ENCODE measurements at places on chromosomes 3 and 15.

- no peak for DNase-seq
These were observed 47.1 kb downstream of the SUMF1 start for GRCh38 chr3:4419920-4420319.

DNA sequence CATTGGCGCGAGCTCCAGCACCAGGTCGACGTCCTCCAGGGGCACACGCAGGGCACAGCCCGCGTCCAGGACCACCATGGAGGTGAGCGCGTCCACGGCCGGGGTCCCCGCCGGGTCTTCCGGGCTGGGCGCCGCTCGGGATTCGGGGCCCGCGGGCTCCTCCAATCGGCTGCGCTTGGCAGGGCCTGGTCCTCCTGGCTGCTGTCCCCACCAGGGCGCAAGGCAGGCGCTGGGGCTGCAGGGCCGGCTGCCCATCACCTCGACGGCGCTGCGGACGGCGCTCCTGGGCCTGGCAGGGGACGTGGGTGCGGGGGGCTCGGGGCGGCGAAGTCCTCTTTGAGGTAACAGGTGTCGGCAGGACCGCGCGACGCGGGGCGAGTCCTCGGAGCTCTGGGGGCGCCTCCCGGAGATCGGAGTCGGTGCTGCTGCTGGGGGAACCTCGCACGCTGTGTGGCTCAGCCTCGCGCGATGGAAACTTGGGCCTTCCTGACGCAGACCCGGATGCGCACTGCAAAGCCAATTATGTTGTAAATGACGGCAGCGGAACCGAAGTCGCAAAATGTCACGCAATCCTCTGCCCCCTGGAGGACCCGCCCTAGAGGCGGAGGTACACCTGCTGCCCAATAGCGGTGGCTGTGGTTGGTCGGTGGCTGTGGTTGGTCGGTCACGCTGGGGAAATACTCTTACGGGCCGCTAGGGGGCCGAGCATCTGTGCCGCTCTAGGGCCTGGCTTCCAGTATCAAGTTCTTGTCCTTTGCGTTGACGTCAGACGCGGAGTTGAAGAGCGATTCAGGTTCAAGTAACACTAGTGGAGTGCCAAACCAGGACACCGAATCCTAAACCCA is at the start of gene PRR23C:
Gene PRR23C, minus strand, starts transcription at position 527 of the 845 bp plus-strand sequence. Its CDS starts 272 bp downstream, at position 255.
- DNase-seq, result no peak

- no peak for DNase-seq
These were observed 74.1 kb downstream of the LRTM1 start for GRCh38 chr3:54853573-54854404.

- DNase-seq, result no peak
These were observed 346.9 kb downstream of the NLGN1 start for GRCh38 chr3:173744479-173744878.

DNA sequence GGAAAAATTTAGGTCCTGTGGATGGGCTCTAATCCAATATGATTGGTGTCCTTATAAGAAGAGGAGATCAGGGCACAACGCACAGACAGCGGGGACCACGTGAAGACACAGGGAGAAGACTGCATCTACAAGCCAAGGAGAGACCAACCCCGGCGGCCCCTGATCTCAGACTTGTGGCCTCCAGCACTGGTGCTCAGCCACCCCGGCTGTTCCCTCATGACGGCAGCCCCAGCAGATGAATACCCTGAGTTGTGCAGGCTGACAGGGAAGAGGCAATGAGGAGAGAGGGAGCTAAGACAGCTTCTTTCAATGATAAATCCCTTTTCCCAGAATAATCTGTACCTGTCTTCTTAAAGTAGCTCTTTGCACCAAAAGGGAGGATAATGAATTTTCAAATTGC is 33.3 kb upstream of the CGNL1 start:
- DNase-seq, result no peak

- DNase-seq, result no peak
These were observed 54.6 kb upstream of the VILL start for GRCh38 chr3:37935756-37936666.

- no peak for DNase-seq
These were observed 33.9 kb downstream of the GRK7 start for GRCh38 chr3:141796889-141797781.

DNA sequence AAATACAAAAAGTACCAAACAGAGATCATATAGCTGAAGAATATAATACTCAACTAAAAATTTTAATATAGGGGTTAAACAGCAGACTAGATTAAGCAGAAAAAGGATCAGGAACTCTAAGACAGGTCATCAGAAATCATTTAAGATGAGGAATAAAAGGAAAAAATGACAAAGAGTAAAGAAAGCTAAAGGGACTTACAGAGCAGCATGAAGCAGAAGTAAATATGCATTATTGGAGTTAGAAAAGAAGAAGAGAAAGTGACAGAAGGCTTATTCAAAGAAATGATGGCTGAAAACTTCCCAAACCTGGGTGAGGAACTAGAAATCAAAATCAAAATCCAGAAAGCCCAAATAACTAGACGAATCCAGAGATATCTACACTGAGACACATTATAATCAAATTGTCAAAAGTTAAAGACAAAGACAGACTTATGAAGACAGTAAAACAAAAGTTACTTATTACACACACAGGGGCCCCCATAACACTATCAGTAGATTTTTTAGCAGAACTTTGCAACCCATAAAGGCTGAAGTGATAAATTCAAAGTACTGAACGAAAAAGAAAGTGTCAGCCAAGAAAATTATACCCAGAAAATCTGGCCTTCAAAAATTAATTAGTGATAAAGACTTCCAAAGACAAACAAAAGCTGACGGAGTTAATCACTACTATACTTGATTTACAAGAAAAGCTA is 95.6 kb downstream of the SCAPER start:
- no peak for DNase-seq

GRCh38 chr3:10703875-10704274 is 112.2 kb upstream of the SLC6A11 start:
- no peak for DNase-seq

GRCh38 chr15:52028431-52029093 is 9.5 kb downstream of the MAPK6 start:
- DNase-seq, result no peak

DNA sequence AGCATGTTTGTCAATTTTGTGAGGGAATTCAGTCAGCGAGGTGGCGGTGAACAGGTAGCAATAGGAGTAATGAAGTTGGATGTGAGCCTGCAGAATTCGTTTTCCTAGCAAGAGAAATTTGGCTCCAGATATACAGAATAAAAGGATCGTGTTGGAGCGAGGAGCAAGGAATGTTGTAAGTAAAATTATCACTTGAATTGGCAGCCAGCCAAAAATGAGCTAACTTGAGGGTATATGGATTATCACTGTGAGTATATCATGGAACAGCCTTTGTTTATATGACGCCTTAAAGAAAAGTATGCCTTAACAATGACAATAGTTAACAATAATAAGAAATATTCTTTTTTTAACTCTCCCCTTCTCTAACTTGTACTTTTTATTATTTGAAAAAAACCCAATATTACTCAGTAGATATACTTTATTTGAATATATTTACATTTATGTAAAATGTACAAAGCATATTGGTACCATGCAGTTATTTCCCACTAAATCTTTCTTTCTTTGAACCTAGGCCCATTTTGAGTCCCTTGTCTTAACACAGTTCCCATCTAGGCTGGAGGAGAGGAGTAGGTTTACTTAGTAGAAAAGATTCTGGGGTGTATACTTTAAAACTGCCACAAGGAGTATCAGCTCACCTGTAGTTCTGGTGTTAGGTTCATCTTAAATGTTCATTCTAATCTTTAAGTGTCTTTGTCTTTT is 29.3 kb downstream of the EPHA6 start:
- DNase-seq, result no peak

- no peak for DNase-seq
These were observed 18.1 kb downstream of the FAM81A start for GRCh38 chr15:59456114-59456513.

GRCh38 chr3:4655145-4656045 is 162.2 kb downstream of the ITPR1 start:
- no peak for DNase-seq

DNA sequence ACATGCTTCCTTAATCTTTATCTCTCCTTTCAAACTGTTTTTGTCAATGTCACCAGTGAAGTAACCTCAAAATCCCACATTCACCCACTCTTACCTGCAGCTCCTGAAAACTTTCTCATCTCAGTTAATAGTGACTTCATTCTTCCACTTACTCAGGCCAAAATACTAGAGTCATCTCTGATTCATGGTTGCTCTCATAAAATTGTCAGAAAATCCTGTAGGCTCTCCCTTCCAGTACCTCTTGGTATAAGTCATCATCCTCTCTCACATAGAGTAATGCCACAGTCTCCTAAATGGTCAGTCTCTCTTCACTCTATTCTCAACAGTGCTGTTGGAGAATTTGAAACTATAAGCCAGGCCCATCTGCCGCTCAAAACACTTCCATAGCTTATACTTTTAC is 34.9 kb upstream of the POU1F1 start:
- DNase-seq, result no peak

GRCh38 chr3:129549805-129550204 is 6.8 kb downstream of the H1-8 start:
- DNase-seq, result no peak

- DNase-seq, result no peak
These were observed 6.7 kb downstream of the NBEAL2 start for GRCh38 chr3:46986055-46986730.

DNA sequence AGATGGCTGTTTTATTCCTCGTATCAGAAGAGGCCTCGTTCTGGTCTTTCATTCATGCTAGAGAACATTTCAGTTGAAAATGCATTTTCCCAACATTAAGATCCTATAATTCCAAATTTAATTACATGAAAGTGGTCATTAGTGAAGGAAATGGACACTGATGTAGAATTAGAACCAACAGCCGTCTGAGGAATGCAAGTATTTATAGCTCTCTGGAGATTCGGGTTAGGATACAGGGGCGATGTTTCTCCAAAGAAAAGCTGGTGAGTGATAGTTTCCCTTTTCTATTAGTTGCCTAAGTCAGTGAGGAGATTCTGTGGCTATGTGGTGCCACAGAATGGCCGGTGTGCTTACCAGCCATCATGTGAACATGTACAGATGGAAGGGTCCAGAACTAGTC is 109.0 kb upstream of the IL12A start:
- DNase-seq, result no peak

GRCh38 chr3:161602475-161602874 is 105.9 kb downstream of the OTOL1 start:
- DNase-seq, result no peak

- DNase-seq, result no peak
These were observed 1.9 kb downstream of the RUBCN start for GRCh38 chr3:197734667-197735318.

DNA sequence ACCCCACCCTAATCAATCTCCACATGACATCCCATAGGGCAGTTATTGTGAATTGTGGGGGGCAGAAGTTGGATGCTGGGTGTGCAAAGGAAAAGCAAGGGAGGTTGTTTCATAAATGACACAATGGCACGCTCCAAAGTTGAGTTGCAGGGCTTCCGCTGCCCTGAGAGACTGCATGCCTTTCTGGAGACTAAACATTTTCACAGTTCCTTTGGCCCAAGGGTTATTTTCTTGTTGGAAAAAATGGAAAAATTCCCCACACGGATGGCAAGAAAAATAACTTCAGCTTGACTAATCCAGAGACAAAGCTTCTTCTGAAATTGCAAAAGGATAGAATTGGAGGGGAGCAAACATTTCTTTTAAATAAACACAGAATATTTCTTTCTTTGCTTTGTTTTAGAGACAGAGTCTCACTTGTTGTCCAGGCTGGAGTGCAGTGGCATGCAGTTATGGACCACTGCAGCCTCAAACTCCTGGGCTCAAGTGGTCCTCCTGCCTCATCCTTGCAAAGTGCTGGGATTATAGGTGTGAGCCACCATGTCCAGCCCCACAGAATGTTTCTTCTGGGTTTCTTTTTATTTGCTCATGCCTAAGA is 19.1 kb upstream of the TPM1 start:
- DNase-seq, result no peak

GRCh38 chr3:64894006-64894405 is 206.2 kb upstream of the ADAMTS9 start:
- DNase-seq, result no peak

GRCh38 chr3:185594073-185594472 is 8.0 kb downstream of the SENP2 start:
- no peak for DNase-seq

GRCh38 chr3:161289174-161289573 is 68.1 kb downstream of the NMD3 start:
- no peak for DNase-seq

GRCh38 chr3:67995206-67995605 is 340.8 kb upstream of the SUCLG2 start:
- DNase-seq, result no peak

GRCh38 chr15:83999396-84000135 is 236.0 kb upstream of the GOLGA6L4 start:
- DNase-seq, result no peak

DNA sequence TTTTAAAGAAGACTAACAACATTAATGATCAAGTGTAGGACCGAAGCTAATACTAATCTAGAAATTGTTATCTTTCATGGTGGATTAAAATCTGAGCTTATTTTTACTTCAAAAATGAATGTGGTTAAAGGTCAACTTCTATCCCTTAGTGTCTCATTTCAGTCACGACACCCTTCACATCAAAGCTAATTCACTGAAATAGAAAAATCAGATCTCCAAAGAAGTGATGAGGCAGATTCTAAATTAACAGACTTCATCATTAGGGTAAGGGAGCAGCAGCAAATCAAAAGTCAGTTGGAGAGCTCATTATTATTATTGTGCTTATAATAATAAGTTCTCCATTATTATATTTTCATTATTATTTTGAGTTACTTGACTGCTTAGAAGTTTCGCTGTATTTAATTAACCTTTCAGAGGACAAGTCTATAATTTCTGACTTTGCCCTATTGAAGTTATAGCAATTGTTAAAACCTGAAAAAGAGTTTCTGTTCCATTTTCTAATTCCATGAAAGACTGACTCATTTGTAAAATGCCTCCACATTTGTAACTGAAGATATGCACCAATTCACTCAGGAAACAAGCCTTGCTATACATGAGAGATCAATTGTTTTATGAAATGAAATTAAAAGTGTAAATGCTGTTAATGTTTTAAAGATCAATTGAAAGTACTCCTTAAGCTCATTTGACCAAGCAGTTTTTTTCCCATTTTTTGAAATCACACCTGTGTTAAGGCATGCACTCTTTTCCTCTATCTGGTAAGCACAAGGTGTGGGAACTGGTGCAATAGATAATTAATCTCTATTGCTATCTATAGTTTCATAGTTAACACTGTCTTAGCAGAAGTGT is 23.1 kb upstream of the CMC1 start:
- DNase-seq, result no peak

DNA sequence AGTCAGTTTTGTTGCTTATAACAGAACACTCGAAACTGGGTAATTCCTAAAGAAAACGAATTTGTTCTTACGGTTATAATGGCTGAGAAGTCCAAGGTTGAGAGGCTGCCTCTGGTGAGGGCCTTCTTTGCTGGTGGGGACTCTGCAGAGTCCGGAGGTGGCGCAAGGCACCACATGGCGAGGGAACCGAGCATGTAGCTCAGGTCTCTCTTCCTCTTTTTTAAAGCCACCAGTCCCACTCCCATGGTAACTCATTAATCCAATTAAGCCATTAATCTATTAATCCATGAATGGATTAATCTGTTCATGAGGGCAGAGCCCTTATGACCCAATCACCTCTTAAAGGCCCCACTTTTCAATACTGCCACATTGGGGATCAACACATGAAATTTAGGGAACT is 50.0 kb downstream of the ROPN1B start:
- DNase-seq, result no peak

- no peak for DNase-seq
These were observed 63.8 kb downstream of the LRRC49 start for GRCh38 chr15:70956201-70956995.

- DNase-seq, result no peak
These were observed 108.2 kb upstream of the CHRM5 start for GRCh38 chr15:33859992-33860545.

Measured in stimulated activated CD4-positive, alpha-beta T cell treated with anti-CD3 and anti-CD28 coated beads, Interleukin-1b, Interleukin-23, amount 100 ng/mL, for 1 hour (primary cell).